T-helper 2 cell (primary cell): ENCODE measurements at places on chromosomes 6 and 20.
A peak's percentile ranks its signal among the peaks of the same experiment; 100 is the strongest.

DNA sequence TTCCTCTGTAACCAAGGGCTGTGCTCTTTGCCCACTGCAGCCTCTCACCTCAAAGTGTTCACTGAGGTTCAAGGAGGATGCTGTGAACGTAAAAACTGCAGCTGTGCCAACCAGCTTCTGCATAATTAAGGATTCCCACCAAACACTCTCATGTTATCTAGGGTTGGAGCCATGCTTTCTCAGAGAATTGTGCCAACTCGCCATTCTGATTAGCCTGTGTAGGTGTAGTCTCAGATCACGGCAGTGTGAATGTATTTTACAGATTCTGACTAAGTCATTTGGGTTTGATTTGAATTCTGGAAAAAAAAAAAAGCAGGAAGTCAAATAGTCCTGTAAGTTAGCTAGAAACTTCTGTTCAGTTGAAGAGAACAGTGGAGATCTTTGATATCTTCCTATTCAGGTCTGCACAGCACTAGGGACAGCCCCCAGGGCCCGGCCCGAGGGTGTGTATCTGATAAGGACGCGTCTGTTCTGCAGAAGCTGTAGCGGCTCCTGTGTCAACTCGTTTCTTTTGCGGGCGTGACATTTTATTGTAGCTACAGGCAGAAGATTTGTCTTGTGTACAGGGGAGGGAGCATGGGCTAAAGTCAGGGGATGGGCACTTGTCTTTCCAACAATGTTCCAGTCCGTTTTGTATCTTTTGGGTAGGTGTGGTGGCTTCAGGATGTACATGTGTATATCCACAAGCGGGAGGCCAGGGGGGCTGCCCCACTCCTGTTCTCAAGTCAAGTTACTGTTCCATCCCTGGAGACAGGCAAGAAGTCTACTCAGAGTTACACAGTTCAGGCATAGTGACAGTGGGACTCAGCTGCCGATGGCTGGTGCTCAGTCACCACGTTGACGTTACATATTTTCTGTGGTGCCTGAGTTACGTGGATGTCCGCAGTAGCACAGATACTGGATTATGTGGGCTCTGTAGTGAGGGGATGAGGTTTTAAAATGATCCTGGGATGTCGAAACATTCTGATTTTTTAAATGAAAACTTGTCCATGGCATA, 12.4 kb downstream of the IRF4 start:
- DNase-seq, result no peak

DNA sequence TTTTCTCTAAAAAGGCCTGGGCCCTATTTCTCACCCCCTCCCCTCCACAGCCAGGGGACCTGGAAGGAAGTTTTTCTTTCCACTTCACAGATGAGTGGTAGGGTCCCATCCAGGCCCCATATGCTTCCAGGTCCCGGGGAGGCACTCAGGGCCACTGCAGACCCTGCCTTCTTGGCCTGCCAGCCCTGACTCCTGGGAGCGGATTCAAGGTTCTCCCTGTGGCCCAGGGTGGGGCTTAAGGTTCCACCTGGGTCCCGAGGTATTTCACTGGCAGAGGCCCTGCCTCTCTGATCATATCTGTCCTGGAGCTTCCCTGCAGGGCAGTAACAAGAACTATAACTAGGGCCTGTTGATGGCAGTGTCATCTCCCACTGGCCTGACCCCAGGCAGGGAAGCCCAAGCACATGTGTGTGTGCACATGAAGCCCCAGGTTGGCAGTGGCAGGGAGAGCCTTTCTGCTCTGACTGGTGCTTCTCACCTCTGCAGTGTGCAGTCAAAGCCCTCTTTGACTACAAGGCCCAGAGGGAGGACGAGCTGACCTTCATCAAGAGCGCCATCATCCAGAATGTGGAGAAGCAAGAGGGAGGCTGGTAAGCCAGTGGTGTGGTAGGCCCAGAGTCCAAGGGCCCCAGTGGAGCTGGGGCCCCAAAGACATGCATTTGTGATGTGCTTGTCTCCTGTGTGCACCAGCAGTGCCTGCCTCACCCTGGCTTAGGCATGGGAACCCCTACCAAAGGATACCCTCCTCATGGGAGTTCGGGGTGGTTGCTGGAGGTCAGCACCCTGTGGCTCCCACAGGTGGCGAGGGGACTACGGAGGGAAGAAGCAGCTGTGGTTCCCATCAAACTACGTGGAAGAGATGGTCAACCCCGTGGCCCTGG, 31.2 kb downstream of the PLCG1 start:
- DNase-seq, result no peak

GRCh38 chr6:144475411-144475810, 190.3 kb downstream of the UTRN start:
- DNase-seq, result no peak

- no peak for DNase-seq
Observed at GRCh38 chr6:51513891-51514747, 573.3 kb downstream of the PKHD1 start.

- DNase-seq, result peak; percentile 87
Observed at GRCh38 chr6:138593124-138593877, 94.0 kb upstream of the NHSL1 start.

DNA sequence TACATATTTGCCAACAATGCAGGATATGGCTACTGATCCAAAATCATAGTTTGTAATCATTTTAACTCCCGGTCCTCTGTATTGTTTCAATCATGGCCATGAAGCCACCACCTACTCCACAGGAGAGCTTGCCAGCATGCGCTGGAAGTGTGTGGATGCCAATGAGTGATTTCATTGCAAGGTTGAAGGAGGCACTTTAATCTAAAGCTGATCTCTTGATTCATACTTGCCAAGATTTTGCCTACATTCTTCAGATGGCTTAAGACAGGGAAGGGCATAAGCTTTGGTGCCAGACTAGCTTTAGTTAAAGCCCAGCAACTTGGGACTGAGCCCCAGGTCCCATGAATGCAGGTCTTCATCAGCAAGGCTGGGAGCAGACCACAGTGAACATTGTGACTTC, 58.8 kb downstream of the TPD52L1 start:
- DNase-seq, result no peak

- no peak for DNase-seq
Observed at GRCh38 chr20:41776421-41776820, 158.2 kb upstream of the CHD6 start.

- DNase-seq, result no peak
Observed at GRCh38 chr20:10447028-10447427, 11.9 kb downstream of the SLX4IP start.

DNA sequence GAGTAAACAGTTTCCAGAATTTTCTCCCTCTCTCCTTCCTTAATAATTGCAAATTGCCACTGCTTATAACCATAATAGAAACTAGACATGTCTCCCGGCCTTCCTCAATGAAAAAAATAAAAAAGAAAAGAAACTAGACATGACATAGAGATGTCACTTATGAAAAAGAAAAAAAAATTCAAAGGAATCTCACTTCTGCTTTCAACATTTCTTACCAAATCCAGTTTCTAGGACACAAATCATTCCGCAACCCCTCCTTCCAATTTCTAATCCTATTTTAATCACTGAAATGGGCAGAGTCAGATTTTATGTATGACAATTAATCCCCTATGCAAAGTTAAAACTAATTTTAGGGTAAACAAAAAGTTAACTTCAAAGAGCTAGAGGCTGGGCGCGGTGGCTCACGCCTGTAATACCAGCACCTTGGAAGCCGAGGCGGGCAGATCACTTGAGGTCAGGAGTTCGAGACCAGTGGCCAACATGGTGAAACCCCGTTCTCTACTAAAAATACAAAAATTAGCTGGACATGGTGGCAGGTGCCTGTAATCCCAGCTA, 40.1 kb upstream of the EEF1A1 start:
- no peak for DNase-seq

DNA sequence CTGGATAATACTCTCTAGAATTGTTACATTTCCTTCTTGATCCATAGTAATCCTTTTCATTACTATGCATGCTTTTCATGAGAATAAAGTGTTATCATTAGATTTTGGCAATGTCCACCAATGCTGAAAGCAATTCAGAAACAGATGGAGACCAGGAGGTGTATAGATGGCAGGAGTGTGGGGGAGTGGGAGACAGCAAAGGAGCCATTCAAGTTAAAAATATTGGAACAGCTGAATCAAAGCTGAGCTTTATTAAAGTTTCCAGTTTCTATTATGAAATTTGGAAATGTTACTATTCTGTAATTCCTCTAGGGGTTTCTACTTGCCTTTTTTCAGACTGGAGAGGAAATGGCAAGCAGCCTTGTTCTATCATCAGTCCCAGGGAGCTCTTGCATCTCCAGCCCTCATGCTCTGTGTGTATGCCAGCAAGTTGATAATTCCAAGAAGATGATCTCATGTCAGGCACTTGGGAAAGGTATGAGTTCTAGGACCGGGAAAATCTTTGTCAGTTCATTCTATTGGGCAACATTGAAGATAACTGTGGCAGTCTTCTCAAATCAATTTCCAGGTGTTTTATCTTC, 228.0 kb downstream of the CD109 start:
- no peak for DNase-seq

GRCh38 chr6:92050216-92050615, 1369.1 kb downstream of the EPHA7 start:
- no peak for DNase-seq

DNA sequence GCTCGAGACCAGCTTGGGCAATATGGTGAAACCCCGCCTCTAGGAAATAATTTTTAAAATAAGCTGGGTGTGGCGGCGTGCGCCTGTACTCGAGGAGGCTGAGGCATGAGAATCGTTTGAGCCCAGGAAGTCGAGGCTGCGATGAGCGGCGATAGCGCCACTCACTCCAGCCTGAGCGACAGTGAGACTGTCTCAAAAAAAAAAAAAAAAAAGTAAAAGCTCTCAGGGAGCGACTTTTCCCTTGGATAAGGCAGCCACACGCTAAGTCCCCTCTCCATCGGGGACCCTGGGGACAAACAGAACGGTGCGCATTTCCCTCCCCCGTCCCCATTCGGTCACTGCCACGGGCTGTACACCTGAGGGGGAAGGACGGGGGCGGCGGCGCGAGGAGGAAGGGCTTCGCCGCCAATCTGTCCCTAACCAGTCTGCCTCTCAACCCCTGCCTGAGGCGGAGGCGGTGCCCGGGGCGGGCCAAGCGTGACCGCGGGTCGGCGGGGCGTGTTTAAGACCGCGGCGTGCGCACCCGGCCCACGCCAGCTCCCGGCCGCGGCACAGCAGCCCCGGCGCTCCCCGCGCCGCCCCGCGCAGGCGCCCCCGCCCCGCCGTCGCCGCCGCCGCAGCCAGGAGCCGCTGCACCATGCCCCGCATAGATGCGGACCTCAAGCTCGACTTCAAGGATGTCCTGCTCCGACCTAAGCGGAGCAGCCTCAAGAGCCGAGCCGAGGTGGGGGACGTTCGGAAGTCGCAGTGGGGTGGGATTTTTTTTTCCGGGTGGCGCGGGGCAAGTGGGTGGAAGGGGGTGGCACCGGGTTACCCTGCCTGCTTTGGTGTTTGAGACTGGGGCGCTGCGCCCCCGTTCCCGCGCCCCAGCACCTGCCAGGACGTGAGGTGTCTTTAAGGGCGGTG, at the start of gene GMPR:
Gene GMPR, plus strand, starts transcription at position 531 of the 906 bp plus-strand sequence. Its CDS starts 107 bp downstream, at position 638.
- peak; percentile 33 for DNase-seq

GRCh38 chr6:4426968-4427367, 291.6 kb upstream of the ECI2 start:
- DNase-seq, result no peak

DNA sequence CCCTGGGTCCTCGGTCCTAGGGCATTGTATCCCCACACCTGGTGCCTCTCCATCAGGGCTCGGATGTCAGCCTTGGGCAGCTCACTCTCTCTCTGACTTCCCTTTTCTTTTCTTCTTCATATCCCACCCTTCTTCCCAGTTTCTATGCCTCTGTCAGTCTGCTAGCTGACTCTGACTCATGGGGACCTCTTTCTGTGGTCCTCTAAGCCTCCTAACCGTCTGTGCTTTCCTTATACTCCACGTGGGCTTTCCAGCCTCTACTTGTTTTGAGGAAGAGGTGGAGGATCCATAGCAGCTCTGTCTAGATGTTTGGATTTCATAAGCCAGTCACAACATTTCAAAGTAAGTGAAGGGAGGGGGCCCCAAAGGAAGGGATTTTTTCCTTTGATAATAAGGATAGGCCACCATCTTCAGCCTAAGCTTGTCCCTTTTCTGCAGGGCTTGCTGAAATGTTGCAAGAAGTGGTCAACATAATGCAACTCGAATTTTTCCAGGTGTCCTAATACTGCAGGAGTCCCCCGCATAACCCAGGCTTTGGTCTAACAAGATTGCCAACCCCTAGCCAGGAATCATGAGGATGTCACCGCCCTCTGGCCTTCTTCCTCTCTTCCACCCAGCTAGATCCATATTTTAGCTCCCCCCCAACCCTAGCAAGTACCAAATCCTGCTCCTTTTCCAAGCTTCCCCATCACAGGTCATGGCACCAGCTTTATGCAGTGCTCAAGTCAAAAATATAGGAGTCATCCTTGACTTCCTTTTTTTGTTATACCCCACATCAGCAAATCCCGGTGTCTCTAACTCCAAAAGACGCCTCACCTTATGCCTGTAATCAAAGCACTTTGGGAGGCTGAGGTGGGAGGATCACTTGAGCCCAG, 8.7 kb upstream of the PLTP start:
- DNase-seq, result no peak

GRCh38 chr6:150116200-150116800, 26.5 kb upstream of the PPP1R14C start:
- DNase-seq, result no peak

- no peak for DNase-seq
Observed at GRCh38 chr6:49332781-49333180, 130.3 kb downstream of the MMUT start.

- DNase-seq, result no peak
Observed at GRCh38 chr20:47466704-47467459, 34.8 kb upstream of the NCOA3 start.

DNA sequence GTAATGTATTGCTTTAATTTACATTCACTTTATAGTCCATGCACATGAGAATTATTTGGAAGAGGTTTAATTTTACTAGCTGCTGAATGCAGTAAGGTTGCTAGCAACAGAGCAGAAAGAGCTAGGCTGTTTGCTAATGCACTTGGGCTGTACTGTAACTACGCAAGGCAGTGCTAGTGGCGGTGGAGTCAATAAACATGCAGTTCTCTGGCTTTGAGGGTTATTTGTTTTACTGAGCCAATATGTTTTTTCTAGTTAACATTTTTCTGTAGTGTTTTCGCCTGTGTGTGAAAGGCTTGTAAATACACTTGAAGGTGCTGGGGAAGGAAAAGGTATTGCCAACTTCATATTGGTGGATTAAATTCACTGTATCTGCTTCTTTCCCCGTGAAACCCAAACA, 112.8 kb downstream of the BTBD3 start:
- DNase-seq, result no peak

GRCh38 chr6:108904741-108905140, 56.5 kb downstream of the ARMC2 start:
- DNase-seq, result no peak
